ENCODE measurements at places on chromosomes 6 and 20.

DNA sequence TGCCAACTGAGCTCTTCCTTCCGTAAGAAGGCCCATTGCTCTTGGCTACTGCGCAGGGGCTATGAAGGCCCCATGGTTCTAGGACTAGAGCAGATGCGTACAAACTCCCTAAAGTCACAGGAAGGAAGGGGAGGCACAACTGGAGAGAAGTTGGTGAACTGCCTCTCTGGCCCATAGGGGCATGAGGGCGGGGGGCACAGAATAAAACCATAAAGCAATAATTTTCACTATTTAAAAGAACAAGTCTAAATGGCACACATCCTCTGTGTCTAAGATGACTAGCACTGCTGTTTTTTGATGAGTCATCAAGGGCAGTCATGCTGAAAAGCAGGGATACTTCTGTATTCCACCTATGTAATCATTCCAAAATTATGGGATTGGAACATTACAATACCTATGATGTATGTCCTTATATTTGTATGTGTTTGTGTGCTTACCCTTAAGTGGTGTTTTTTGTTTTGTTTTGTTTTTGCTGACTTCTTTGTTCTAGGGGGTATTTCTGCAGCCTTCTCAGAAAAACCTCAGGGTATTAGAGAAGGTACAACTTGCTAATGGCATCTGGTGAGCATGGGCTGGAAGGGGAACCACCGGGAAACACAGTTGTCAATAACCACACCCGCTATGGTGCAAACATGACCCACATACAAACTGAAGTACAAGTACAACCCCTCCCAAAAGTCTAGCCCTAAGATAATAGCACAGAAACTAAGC is 36.9 kb downstream of the B4GALT5 start:
- DNase-seq, result no peak

DNA sequence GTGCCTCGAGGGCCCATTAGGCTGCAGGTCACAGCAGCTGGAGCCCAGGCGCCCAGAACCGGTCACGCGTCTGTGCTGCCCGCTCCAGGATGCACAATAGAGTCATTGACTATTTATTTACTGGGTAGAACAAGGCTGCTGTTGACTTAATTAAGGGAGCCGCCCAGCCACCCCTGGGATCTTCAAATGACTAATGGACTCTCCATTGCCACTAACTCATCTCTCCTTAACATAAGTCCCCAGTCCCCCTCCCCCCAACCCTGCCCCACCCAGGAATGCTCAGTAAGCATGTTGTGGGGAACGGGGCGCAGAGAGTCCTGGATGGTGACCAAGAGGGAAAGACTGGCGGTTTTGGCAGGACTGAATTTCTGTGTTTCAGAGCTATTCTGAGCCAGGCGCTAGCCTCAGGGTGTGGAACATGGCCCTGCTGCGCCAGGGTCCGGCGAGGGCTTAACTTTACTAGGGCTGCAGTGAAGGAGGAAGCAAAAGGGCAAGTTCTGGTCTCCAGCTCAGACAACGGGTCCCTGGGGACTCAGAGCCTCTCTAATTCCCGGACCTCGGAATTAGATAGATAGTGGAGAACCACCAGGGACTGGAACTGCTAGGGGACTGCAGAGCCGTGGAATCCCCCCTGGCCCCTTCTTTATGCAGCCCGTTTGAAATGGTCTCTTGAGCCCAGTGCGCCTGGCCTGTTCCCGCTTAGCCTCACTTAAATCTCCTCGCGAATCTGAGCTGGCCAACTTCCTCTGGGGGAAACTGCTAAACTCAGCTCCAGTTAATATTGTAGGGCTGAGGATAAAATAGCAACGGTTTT is 1.5 kb upstream of the GRIK2 start:
- no peak for DNase-seq

DNA sequence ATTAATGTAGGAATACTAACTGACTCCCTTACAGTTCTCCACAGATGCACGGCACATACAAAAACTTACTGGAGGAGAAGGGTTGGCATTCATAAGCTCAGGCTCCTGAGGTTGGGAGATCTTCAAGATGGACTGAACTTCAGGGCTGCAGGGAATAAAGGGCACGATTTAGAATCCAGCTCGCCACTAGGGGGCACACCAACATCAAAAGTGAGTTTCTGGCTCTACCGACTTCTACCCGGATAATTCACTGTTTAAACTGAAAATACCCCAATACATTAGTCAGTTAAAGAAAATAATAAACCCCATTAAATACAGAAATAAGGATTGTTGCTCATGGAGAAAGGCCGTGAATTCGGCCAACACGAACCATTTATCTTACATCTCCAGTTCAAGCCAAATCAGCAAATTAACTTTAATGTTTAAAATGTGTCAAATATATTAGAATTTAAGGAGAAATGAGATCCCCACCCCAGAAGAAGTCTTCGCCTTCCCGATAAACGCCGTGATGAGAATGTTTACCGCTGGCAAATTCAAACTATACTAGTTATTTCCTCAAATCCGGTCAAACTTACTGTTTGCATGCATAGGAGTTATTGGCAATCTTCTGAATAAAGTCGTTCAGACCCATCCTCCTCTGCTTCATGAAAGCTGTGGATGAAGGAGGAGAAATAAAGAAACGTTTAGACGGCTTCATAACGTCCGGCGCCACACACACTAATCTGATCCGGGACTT is 121.7 kb upstream of the SLC2A12 start:
- DNase-seq, result peak; percentile 73

DNA sequence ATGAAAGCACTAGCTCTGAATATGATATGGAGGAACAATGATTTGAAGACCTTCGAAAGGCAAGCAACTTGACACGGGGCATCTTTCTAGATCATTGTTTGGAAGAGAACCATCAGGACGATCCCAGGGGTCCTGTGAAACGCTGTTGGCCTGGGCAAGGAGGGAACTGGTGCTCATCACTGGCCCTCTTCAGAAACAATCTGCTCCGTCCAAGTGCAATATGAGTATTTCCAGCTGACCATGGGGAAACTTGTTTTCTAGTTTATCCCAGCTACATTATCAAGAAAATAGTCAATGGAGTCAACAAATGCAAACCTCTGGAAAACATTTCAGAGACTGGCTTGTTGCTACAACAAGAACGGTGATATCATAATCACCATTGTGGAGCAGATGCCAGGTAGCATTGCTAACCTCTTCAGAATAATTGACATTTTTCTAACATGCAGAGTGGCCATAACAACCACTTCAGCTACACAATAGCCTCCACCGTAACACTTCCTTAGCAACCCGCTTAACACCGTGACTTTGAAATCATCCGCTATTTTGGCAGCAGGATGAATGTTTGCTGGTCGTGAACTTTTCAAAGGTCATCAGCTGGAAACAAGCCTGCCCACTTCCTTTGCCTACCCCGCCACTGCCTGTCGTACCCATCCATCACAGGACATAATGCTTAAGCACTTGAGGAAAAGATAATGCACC is 112.0 kb upstream of the PDE10A start:
- DNase-seq, result no peak

- no peak for DNase-seq
Observed at GRCh38 chr20:54137115-54137514, 36.7 kb downstream of the CYP24A1 start.
